ENCODE measurements at places on chromosomes 7 and 10.

DNA sequence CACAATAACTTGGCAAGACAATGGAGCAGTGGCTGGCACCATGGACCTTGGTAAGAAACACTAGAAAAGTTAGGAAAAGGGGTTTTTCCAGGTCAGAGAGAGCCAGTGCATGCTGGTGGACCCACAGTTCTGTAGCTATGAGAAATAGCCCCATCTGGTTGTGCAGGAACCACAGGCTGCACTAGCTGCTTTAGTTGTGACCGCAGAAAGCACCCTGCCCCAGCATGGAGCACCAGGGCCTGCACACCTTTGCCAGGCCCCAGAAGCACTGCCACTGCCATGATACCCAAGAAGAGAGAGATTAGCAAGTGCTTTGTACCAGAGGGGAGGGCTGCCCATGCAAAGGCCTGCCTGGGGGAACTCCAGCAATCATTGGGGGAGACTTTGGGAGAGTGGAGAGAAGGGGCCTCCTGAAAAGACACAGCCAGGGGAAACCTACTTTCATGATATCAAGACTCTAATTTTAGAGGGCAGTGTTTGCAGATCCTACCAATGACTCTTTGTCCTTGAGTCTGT is 256.1 kb upstream of the C7orf33 start:
- no peak for DNase-seq

GRCh38 chr7:74480861-74481417 is 27.2 kb downstream of the GTF2IRD1 start:
- DNase-seq: no peak

- no peak for DNase-seq
These were observed 202.3 kb downstream of the GRID1 start for GRCh38 chr10:86164174-86164774.

GRCh38 chr7:18647582-18647981 is 152.0 kb downstream of the HDAC9 start:
- DNase-seq: no peak

GRCh38 chr7:8131694-8132605 is 130.0 kb downstream of the ICA1 start:
- DNase-seq: peak; percentile 58

DNA sequence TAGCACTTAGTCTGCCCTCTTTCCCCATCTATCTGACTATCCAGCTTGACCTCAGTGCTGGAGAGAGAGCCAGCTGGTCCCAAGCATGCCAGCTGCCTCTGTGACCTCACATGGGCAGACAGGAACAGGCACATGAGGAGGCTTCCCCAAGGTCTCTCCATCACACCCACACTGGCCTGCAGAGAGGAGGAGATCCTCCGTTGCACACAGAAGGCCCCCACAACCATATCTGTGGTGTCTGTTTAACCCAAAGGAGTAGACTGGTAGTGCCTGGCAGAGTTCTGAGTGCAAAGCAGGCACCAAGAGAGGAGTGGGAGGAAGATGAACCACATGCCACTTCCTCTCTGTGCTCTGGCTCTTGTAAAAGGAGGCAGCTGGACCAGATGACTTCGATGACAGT is 4.8 kb upstream of the ANK3 start:
- DNase-seq: no peak

DNA sequence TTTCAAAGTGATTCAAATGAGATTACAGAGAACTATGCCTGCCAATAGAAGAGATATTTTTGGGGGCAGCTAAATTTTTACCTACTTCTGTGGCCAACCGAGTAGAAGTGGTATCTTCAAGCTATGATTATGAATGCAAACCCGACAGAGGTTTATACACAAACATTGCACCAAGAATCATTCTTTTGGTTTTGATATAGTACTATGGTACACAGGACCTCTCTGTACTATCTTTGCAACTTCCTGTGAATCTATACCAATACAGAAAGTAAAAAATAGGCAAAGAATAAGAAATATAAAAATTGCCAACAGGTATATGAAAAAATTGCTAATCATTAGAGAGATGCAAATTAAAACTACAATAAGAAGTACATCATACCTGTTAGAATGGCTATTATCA is 103.2 kb upstream of the VIPR2 start:
- DNase-seq: no peak

DNA sequence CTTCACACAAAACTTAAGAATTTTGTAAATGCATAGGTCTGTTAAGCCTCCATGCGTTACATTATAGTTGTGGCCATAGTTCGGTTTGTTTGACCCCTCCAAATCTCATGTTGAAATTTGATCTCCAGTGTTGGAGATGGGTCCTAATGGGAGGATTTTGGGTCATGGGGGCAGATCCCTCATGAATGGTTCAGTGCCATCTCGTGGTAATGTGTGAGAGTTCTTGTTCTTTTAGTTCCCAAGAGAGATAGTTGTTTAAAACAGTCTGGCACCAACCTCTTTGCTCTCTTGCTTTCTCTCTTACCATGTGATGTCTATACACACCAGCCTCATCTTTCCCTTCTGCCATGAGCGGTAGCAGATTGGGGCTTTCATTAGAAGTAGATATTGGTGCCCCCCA is 264.3 kb downstream of the TCF7L2 start:
- no peak for DNase-seq

DNA sequence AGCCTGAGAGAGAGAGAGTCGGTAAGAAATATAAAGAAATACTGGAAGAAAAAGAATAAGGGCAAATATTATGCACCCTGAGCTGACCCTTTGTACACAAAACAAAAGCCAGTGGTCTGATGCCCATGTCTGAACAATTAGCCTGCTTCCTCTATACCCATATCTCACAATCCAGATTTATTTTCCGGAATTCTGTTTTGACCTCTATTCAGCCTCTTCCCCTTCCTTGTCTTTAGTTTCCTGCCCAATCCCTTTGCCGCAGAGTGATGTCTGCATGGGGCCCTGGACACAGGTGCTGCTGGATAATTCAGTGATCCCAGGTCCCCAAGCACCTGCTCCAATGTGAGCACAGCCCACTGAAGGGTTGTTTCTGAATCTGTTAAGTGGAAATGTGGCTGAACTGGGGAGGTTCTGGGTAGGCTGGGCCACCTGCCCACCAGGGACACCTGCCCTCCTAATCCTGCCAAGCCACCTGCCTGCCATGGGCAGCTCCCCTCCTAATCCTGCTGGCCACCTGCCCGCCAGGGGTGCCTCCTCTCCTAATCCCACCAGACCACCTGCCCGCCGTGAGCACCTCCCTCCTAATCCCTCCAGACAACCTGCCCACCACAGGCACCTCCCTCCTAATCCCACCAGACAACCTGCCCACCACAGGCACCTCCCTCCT is 23.0 kb downstream of the ADGRA1 start:
- DNase-seq: no peak

GRCh38 chr10:129854796-129855705 is 109.0 kb downstream of the EBF3 start:
- no peak for DNase-seq

- DNase-seq: no peak
These were observed 117.9 kb upstream of the DIP2C start for GRCh38 chr10:807163-807957.

- no peak for DNase-seq
These were observed 63.4 kb upstream of the POT1 start for GRCh38 chr7:124992851-124993562.

DNA sequence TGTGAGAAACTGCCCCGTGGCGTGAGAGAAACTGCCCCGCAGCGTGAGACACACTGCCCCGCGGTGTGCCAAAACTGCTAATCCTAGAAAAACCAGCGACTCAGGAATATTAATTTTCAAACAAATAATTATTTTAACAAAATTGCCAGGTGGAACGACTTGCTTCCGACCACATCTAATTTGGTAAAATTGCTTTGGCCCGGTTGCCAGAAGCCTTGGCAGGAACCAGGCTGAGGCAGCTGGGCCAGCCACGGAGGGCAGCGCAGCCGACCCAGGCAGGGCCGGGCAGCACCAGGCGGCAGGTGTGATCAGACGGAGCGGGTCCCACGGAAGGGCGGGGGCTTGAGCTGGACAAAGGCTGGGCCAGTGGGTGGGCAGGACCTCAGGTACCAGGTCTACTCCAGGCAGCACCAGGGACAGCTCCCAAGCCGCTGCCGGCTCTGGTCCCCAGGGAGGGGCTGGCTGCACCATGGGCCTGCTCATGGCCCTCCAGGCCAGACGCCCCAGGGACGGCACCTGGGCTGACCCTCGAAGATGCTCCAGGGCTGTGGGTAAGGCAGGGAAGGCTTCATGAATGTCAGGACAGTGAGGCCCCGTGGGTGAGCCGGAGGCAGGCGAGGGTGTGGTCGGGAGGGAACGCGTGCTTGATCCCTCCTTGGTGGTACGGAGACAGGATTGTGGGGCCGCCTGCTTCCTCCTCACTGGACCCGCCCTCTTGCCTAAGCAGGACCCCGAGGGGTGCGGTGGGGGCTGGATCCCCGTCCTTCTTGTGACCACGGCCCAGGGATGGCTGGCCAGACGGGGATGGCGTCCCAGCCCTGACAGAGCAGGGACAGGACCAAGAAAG is 7.7 kb upstream of the ADGRA1 start:
- no peak for DNase-seq

- no peak for DNase-seq
These were observed 364.4 kb downstream of the CXCL12 start for GRCh38 chr10:44020322-44021111.

DNA sequence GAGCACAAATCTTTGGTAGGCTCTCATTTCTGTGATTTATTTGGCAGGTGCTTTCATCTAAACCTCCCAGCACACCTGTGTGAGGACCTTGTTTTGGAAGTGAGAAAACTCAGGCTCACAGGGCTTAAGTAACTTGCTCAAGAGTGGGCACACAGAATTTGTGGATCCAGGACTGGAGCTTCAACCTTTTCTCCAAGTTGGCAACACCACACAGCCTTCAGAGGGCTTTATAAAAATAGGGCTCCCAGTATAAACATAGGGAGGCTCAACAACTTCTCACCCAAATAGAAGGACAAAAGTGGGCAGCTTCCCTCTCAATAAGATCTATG is 182.2 kb upstream of the NEBL start:
- DNase-seq: no peak

DNA sequence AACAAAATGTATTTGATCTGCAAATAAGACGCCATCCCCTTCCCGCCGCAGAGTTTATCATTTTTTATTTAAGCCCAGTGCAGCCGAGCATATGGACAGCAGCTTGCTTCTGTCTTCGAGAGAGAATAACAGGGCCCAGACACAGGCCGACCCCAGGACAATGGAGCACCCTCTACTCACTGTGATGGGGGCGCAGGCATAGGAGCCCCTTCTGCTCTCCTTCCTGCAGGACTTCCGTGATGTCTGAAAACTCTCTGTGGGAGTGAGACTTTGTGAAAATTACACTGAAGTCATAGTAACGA is 134.8 kb downstream of the OAT start:
- no peak for DNase-seq

- no peak for DNase-seq
These were observed 714.9 kb downstream of the KCNMA1 start for GRCh38 chr10:76922666-76923065.

DNA sequence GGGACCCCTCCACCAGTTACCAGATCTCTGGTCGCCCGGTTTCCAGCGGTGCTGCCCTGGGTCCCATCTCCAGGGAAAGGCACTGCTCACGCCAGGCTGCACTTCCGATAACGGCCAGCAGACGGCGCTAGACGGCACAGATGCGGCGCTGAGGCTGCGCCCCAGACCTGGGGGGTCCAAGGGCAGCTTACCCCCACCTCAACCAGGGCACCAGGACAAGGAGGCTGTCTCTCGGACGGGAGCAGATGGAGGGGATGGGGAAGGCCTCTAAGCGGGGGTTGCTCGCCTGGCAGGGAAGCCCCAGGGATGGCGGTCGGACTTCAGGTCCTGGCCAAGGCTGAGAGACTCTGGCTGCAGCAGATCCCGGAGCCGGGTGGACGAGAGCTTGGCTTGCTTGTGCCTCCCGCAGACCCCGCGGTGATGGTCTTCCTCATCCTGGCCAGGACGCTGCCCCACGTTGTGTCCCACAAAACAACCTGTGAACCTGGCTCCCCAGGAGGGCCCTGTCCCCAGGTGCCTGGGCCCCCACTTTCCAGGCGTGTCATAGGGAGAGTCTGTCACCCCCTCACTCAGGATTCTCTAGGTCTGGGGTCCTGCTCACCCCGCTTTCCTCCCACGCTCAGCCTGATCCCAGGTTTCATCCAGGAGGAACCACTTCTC is 23.9 kb upstream of the ZNF716 start:
- DNase-seq: no peak

GRCh38 chr10:108392286-108392685 is 1227.8 kb upstream of the SORCS1 start:
- DNase-seq: no peak

DNA sequence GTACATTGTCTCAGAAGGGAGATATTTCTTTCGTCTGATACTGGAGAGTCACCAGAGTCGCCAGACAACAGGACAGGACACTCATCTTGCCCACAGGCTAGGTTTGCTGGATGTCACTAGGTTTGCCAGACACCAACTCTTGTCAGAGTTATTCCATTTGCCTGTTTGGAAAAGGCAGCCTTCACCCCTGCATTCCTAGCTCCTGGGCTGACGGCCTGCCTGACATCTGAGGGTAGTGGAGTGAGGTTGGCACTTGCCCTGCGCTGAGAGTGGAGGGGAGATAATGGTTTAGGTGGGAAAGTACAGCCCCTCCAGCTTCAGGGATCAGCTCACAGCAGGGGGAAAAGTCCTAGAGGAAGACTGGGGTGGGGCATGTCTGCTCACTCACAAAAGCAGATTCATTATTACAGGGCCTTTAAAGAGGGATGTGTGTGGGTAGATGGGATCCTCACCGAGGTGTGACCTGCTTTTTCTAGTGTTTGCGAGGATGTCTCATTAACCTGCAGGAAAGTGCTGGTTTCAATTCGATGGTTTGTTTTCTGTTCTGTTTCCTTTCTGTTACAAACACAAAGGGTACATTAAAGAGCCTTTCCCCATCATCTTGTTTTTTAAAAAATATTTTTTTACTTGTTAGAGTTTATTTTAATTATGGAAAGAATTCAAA is 79.3 kb upstream of the TNS3 start:
- DNase-seq: no peak

DNA sequence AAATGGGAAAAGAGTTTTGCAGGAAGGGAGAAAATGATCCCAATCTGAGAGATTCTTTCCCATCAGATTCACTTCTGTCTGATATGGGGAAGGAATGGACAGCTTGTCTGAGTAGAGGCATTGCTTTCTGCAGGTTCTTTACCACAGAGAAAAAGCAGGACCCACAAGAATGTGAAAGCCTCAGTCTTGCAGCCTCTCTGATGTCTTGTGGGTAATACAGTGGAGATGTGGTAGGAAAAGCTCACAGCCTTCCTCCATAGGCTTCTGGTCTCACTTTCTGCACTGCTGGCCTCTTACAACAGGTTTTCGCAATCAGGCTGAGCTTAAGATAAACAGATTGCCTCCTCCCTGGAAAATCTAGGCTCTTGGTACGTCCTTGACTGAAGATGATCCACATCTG is 551 bp downstream of the IFIT1 start:
- DNase-seq: no peak
